ENCODE measurements at places on chromosomes 1 and 21.

DNA sequence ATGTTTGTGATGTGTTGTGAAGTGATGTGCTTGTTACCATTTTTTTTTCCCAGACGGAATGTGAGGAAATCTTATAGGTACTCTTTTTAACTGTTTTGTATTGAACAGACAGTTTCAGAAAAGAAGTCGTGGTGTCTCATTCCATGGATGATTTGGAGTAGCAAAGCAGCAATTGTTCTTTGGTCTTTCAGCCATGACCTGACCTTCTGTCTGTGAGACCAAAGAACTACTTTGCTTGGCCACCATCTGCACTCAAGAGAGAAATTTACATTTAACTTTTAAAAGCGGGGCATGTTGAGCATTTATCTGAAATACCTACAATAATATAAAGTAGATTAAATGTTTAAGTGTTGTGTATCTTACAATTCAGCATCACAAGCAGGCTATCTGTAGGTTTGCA lies 90.2 kb downstream of the SDCCAG8 start:
- no peak for DNase-seq

DNA sequence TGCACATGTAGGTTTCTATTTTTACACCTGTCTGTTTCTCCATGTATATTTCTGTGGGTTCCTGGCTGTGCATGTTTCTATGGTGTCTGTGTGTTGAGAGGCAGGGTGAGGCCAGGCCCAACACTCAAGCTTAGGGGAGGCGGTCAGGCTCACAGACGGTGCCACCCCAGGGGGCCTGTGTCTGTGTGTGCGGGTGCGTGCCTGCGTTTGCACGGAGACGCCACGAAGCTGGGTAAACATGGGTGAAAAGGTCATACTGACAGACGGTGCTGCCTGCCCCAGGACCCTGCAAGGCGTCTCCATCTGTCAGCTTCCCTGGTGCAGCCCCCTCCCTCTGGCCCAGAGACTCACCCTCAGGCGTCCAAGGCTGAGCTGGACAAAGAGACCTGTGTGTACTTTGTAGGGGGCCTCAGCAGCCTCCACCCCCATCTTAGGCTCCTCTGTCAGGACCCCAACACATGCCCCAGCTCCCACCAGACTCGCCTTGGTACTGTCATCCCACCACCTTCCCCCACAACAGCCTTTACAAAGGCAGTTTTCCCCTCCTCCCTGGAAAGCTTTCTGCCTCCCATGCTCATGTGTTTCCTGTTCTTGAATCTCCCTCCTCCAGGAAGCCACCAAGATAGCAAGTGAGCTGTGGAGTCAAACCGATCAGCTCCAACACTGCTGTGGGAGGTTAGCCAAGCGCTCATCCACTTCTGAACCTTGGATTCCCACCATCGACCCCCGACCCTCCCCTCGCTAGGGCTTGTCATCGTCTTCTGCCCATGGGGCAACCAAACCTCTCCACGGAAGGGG lies 34.1 kb downstream of the PTPRF start:
- DNase-seq: no peak

DNA sequence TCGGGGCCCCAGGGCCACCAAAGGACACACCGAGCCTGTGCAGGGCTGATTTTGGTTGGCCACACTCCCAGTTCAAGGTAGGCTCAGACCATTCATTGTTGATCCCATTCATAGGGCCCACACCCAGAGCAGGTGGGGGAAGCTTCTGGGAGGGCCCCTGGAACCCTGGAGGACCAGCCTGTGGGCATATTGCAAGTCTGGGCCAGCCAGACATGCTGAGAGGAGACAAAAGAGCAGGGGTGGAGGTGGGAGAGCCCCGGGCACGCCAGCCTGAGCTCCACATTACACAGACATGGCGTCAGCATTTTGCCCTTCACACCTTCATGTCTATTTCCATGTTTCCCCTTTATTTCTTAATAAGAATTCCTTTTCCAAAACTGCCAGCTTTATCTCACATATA lies 25.7 kb downstream of the PMVK start:
- no peak for DNase-seq

DNA sequence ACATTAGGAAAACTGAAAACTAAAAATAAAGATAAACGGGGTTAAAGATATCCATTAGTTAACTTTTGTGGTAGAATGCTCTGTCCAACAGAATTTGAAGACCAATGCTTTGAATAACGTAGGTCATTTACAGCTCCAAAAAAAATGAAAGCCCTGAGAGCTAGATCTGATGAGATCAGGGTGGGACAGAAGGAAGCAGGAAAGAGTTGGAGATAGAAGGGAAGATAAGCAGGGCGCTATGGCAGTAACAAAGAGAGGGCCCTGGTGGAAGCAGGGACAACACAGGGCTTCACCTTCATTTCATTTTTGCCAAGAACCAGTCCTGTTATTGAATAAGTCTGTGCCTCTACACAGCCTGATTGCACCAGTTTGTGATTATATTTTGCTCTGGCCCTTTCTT lies 51.0 kb upstream of the RGS8 start:
- DNase-seq: no peak

GRCh38 chr1:230958370-230958769 lies 20.3 kb downstream of the TTC13 start:
- DNase-seq: no peak

DNA sequence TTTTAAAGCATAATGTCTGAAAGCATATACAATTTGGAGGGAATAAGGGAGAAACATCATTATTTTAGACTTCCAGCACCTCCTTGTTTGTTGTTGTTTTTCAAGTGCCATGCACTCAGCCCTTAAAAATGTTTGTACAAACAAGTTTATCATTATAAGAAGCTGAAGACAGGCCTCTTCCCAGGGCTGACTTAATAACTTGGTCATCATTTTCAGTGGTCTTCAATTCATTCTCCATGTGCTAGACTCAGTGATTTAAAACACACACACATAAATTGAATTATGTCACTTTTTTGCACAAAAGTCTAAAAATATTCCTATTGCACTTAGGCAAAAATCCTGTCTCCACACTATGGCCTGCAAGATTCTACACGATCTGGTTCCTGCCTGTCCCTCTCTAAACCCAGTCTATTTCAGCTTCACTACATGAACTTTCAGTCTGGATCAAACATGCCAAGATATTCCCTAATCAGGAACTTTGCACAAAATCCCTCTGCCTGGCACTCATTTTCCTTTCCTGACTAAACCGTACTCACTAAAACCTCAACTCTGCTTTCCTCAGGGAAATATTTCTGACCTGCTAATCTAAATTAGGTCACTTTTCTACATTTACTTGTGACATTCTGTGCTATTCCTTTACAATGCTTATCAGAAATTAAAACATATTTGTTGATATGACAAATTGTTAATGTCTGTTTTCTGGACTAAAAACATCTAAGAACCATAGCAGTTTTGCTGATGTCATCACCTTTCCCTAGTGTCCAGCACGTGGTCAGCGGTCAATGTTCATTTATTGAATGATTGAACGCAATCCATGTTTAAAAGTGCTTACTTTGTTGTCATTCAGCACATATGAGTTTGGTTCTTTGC lies 14.8 kb upstream of the GBP5 start:
- no peak for DNase-seq

DNA sequence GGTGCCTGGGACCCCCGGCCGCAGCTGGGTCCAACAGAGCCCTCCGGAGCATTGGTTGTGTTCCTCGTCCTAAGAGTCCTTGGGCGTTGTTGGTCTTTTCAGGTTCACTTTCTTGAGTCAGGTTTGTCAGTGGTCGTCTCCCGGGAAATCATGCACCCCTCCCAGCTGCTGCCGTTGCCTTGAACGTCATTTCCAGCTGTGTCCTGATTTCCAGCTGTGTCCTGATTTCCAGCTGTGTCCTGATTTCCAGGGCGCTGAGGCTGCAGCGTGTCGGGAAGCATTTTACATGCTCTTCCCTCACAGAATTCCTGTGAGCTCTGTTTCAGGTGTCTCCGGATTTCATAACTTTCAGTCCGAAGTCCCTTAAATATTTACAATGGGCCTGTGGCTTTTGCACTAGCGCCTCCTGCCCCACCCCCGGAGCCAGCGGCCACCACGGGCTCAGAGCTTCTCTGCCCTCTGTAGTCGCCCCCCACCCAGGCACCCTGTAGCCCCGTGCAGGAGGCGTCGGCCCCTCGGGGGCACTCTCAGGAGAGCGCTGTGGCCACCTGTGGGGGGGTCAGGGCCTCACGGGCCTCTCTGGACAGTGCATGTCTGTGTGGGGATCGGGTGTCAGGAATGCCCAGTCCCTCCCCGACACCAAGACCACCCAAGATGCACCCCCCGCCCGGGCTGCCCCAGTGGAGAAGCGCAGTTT lies 66.7 kb downstream of the COL18A1 start:
- DNase-seq: no peak

DNA sequence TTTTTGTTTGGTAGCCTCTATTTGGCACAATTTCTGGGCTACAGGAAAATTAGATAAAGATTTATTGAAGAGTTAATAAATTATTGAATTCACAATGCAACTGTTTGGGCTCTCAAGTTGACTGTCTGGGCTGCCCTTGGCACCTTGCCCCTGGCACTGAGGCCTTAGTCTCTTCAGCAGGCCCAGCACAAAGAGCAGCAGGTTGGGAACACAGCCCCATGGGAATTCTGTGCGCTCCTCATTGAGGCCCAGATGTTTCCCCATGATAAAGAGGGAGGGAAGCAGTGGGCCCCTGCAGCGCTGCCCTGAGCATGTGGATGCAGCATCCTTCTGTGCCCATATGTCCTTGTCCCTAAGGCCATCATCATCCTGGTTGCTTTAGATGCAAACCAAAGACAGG lies 2.9 kb downstream of the CRNN start:
- DNase-seq: no peak

- no peak for DNase-seq
These were observed 722.2 kb downstream of the MATN1 start for GRCh38 chr1:30001011-30001731.

- peak; percentile 14 for DNase-seq
These were observed 26.8 kb upstream of the ZNF697 start for GRCh38 chr1:119674835-119675289.

DNA sequence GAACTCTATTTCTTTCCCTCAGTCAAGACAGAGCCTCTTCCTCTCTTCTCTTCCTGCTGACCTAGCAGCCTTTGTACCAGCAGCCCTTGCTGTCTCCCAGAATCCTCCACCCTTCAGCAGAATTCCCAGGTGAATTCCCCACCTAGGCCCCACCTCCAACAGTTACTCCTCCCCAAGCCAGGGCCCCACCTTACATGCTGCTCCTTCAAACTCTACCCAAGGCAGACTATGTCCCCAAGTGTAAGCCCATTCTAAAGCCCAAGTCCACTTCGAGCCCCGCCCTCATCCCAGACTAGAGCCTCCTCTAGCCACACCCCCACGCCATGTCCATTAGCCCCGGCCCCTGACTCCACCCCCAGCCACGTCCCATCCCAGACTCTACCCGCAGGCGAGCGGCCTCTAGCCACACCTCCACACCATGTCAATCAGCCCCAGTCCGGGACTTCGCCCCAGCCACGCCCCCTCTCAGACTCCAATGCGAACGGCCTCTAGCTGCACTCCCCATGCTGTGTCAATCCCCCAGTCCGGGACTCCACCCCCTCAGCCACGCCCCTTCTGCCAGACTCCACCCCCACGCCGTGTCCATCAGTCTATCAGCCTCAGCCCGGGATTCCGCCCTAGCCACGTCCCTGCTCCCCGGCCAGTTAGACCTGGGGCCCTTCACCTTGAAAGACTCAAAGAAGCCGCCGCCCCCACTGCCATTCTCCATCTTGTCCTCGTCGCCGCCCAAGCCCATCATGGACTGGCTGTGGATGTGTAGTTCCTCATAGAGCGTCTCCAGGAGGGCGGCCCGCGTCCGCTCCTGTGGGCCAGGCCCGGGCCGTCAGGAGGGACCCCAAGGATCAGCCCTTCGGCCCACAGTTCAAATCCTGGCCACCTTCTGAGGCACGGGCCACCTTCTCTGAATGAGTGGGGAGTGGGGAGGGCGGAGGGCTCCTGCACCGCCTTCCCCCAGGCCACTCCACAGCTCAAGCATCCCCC lies 61.3 kb downstream of the RAP1GAP start:
- no peak for DNase-seq

GRCh38 chr1:178574345-178574744 lies 61.4 kb downstream of the TEX35 start:
- no peak for DNase-seq

DNA sequence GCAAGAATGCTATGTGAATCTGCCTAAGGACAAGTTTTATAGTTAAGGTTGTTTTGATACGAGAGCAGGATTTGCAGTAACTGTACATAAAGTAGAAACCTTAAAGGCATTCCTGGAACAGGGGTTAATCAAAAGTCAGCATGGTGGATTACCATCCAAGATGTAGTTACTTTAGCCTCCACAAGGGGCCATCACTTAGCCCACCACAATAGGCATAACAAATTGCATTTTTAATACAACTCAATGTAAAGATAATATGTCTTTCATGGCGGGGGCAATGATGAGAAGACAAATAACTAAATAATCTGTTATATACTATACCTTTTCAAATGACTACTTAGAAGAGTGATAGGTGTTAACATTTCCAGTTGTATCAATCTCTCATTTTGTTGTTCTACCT lies 611.2 kb upstream of the ADGRL4 start:
- DNase-seq: no peak

DNA sequence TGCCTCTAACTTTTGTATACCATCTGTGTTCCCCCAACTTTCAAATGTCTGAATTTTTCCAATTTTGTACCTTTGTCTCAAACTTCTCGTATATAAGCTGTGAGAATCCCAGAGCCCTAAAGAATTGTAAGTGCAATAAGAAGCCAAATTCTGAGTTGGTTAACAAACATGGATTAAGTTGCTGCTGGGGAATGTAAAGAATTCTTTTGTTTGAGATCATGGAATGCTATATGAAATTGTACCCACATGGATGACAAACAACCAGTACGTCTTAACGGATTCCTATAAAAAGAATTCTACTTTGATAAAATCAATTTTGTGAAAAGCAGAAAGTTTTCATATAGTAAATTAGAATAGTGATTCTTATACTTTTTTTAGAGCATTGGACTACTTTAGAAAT lies 72.4 kb upstream of the CYP2J2 start:
- DNase-seq: no peak

- no peak for DNase-seq
These were observed 3.8 kb downstream of the DNALI1 start for GRCh38 chr1:37560401-37561132.

DNA sequence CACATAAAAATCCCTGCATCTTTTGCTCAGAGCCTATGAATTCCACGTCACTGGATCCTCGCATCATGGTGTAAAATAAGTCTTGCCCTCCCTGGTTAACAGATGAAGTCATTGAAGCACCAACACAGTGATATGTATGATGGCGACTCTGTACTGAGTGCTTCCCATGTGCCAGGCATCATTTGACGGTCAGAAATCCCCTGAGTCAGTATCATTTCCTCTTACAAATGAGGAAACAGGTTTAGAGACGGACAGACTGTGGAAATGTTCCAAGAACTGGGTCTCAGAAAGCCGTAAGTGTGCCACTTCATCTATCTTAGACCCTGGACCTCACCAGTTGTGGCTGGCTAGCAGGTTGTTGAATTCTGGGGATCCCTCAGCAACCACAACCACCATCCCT lies 5.1 kb upstream of the OLFML2B start:
- DNase-seq: no peak

- peak; percentile 82 for DNase-seq
These were observed 9.7 kb downstream of the SERINC2 start for GRCh38 chr1:31422505-31423319.

- DNase-seq: peak; percentile 75
These were observed 55.8 kb downstream of the COL18A1 start for GRCh38 chr21:45460611-45461368.
